ENCODE measurements at places on chromosomes 4 and X.

- H3K36me3 ChIP-seq: peaks cover 11% of the 10 kb centered on the region
- H3K4me1 ChIP-seq: no peaks in the 10 kb centered on the region
- H3K27ac ChIP-seq: no peak overlapping the region
Observed at GRCh38 chr4:83266689-83267088, 17.9 kb downstream of the COQ2 start.

- peak overlapping the region; percentile 15 for H3K4me3 ChIP-seq
- no peaks in the 10 kb centered on the region for H3K36me3 ChIP-seq
Observed at GRCh38 chr4:185774131-185774653, 37.8 kb downstream of the SORBS2 start.

DNA sequence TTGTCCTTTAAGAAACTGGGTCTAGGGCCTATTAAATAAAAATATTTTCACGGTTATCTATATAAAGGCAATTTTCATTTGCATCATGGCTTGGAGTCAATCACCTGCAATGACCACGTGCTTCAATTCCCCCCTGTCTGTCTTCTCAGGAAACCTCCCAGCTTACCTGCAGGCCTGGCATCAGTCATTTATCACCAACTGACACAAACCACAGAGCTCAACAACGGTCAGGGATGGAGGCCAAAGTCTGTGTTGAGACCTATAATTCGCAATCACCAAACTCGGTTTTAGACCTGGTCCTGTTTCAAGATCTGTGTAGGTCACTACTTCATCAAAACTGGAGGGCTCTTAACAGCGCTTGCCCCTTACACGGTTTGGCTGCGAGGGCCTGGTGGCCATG lies 1.9 kb downstream of the SLC9A7 start:
- no peaks in the 10 kb centered on the region for H3K36me3 ChIP-seq
- H3K27ac ChIP-seq: no peak overlapping the region
- no peaks in the 10 kb centered on the region for H3K4me1 ChIP-seq
- no peak for DNase-seq
- no peak overlapping the region for H3K4me3 ChIP-seq

GRCh38 chr4:138405466-138405891 lies 163.3 kb upstream of the SLC7A11 start:
- no peak for DNase-seq
- no peaks in the 10 kb centered on the region for H3K27me3 ChIP-seq
- H3K27ac ChIP-seq: no peak overlapping the region
- no peak overlapping the region for H3K4me3 ChIP-seq

- no peaks in the 10 kb centered on the region for H3K36me3 ChIP-seq
- H3K4me1 ChIP-seq: no peaks in the 10 kb centered on the region
- H3K27ac ChIP-seq: no peak overlapping the region
- H3K27me3 ChIP-seq: no peaks in the 10 kb centered on the region
- no peak overlapping the region for H3K4me3 ChIP-seq
Observed at GRCh38 chrX:134931550-134931949, 59.2 kb upstream of the SMIM10 start.

Measured in liver (tissue), 10 donors.